NCI-H446 treated with DMSO at 0.1 percent for 48 hours (cell line): ENCODE measurements at places on chromosomes 11 and 22.

- DNase-seq: peak; percentile 40
These were observed 184.1 kb upstream of the SYT13 start for GRCh38 chr11:45470151-45470793.

DNA sequence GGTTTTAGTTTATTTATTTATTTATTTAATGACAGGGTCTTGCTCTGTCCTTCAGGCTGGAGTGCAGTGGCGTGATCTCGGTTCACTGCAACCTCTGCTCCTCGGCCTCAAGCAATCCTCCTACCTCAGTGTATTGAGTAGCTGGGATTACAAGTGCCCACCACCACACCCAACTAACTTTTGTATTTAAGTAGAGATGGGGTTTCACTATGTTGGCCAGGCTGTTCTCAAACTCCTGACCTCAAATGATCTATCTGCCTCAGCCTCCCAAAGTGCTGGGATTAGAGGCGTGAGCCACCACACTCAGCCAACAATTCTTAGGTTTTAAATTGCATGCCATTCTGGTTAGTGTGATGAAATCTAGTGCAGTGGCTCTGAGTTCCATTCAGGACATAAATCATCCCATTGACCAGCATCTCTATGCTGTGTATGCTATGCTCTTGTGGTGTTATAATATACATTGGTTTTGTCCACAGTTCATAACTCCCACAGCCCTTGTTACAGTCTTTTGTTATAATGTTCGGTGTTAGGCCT is 28.5 kb downstream of the ZNF280B start:
- DNase-seq: no peak

DNA sequence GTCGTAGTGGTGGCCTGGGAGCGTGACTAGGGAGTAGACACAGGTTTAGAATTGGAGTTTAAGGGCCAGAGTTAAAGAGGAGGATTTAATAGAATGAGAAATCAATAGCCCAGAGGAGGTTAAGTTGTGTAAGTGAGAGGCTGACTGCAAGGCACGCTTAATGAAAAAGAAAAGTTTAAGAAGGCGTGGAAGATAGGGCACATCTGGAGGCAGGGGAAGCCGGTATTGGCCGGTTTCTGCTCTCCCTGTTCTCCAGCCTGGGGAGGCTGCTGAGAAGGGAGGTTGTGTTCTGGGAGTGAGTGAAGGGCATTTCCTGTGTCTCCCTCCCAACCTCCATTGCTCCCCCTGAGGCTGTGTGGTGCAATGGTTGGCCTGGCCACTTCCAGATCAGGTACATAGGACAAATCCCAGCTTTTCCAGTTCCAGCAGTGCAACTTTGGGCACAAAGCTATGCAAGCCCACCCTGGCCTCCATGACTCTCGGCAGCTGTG is 6.3 kb downstream of the GRIK4 start:
- no peak for DNase-seq

- peak; percentile 32 for DNase-seq
These were observed 91.8 kb downstream of the FAM76B start for GRCh38 chr11:95697614-95698408.

DNA sequence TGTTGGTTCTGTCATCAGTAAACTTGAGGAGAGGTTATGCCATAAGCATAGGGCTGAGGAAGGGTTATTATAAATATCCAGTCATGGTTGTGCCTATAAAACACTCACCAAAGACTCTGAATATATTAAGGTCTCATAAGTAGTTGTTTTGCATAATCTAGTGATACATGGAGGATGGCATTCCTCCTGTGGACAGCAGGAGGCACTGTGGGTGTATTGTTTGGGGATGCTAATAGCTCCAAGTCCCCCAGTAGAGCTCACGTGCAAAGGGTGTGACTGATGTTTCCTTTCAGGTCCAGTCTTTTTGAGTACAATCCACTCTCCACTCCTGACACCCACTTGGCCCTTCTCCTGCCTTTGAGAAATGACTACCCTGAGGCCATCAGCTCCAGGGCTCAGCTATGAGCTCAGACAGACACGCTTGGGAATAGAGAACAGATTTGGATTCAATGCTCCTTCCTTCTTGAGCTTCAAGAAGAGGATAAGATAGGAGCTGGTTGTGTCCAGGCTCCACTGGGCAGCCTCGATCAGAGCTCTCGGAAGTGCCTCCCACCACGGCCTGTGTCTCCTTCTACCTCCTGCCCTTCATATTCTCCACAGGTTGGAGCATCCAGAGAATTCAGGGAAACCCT is 85.2 kb upstream of the IGLL5 start:
- no peak for DNase-seq

GRCh38 chr11:16093889-16094653 is 262.3 kb downstream of the SOX6 start:
- no peak for DNase-seq

DNA sequence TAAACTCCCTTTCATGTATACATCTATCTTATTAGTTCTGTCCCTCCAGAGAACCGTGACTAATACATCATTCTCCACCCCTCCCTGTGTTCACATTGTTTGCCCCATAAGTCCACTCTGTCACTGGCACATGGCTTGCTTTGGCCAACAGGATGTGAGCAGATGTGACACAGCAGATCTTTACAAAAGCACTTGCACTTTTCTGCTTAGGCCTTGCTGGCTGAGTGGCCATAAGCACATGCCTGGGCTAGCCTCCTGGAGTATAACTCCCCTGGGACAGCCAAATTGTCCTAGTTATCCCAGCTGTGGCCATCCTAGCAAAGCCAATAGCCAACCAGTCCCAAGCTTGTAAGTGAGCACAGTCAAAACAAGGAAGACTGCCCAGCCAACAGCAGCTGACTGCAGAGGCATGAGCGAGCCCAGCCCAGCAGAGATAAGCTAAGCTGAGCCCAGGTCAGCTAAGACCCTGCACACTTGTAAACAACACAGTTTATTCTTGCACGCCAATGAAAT is 9.7 kb upstream of the RCN1 start:
- DNase-seq: peak; percentile 76

GRCh38 chr11:46649180-46649738 is 31.9 kb downstream of the ATG13 start:
- no peak for DNase-seq

- DNase-seq: no peak
These were observed 32.1 kb upstream of the WNT7B start for GRCh38 chr22:46008836-46009596.

- no peak for DNase-seq
These were observed 375.1 kb downstream of the BUD13 start for GRCh38 chr11:116397602-116398084.

DNA sequence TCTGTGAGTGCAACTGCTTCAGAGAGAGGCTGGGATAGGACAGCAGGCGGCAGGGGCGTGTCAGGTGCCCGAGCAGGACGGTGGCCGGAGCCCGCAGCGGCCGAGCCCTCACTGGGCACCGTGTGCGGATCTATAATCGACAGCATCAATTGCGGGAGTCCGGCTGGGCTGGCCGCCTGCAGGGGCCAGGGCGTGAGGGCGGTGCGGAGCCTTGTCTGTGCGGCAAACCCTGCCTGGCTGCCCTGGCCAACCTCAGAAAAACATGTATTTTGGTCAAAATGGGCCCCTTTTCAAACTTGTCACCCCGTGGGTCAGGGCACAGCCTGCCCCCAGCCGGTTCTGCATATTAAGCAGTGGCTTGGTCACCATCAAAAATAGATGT is 91.3 kb upstream of the KCNQ1OT1 start:
- no peak for DNase-seq

GRCh38 chr11:10856689-10857458 is 979 bp downstream of the ZBED5 start:
- DNase-seq: no peak

DNA sequence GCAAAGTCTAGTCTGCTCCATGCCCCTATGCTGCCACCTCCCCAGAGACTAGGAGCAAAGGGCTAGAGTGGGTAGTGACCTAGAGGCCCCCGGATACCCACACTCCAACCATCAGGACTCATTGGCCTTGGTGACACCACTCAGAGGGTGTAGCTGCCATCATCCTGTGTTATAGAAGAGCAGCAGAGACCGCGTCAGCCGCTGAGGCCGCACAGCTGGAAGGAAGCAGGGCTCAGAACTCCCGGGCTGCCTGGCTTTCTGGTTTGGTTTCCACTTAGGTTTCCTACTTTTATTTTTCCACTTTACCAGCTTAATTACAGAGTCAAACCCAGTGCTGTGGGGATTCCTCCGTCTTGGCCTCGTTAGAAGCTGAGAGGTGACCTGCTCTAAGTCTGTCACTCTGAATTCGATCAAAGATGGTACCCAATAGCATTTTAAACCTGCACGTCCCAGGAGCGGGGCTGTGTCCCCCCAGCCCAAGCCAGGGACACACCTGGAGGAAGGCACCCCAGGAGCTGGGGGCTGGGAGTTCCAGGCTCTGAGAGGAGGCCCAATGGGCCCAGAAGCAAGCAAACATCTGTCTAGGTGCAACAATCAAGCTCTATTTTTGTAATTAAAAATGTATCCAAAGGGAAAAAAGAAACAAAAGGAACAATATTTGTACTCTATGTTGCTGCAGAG is 2.1 kb upstream of the CDKN1C start:
- no peak for DNase-seq

DNA sequence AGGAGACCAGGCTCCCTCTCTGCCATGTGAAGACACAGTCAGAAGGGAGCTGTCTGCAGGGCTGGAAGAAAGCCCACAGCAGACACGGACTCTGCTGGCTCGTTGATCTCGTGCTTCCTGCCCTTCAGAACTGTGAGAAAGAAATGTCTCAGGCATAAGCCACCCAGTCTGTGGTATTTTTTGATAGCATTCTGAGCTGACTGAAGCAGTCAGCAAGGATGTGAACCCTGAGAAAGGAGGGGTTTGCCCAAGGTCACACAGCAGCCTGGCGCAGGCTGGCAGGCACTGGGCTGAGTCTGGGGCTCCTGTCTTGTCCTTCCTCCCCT is 255.1 kb upstream of the B3GAT1 start:
- DNase-seq: no peak

DNA sequence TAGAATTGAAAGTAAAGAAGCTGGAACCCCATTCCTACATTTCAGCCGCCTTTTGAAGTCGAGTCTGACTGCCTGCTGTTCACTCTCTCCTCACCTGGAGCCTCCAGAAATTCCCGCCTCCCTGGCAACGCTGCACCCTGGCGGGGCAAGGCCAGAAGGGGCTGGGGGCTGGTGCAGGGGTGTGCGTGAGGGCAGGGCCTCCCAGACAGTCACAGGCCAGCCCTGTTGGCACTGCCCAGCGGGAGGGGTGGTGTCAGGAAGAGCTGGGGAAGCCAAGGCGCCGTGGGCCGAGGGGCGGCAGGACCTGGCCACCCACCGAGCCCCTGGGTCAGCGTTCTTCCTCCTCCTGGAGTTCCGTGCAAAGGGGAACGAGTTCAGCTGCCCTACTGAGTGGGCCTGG is 123.2 kb downstream of the KCNQ1OT1 start:
- no peak for DNase-seq

DNA sequence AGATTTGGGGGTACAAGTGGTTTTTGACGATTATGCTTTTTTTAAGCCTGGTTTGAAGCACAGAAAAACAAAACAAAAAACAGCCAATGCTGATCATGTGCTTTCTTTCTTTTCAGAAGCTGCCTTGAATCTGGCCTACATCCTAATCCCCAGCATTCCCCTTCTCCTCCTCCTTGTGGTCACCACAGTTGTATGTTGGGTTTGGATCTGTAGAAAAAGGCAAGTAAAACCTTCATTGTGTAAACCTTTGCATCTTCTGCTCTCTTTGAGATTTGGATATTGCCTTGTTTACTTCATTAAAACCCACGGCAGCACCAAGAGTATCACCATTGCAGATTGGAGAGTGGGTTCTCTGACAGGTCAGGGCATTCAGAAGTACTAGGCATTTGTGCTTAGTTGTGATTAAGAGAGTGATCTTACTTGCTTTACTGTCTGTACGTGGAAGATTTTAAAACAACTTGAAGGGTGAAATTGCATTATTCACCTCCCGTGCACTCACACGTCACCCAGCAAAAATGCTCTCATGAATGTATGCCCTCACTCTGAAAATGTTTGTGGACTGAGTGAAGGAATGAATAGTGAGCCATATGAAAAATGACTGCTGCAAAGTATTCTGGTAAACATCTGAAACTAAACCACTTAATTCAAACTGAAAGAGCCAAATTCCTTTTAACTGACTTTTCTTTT is 17.0 kb downstream of the LAYN start:
- DNase-seq: no peak

DNA sequence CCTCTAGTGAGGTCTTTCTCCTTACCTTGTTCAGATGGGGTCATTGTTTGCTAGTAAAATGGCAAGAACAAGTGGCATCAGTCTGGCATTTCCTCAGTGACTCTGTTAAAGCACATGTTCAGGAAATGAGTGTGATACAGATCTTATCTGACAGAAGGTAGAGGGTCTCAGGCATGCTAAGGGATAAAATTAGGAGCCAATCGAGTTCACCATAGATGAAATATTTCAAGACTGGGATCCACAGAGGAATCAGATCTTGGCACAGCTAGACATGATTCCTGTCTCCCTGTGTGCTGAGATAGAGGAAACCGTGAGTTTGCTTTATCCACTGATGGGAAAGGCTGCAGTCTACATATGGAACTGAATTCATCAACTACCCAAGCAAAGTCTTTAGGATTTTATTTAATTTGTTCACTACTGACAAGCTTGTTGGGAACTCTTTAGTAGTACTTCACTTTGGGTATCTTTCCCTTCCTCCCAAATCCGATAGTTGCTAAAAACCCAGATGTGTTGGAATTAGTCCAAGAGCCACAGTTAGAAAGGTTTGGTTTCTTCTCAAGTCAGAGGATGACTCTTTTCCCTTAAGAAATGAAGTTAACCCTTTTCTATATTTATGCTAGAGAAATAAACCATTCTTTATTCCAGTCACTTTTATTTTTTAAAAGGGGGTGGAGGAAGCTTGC is 18.4 kb downstream of the FAM118B start:
- DNase-seq: no peak

GRCh38 chr22:49448526-49448925 is 379.1 kb downstream of the BRD1 start:
- DNase-seq: no peak

GRCh38 chr11:46293641-46294103 is 16.2 kb downstream of the CREB3L1 start:
- no peak for DNase-seq

- no peak for DNase-seq
These were observed 3.0 kb upstream of the GTSE1 start for GRCh38 chr22:46293577-46294260.

DNA sequence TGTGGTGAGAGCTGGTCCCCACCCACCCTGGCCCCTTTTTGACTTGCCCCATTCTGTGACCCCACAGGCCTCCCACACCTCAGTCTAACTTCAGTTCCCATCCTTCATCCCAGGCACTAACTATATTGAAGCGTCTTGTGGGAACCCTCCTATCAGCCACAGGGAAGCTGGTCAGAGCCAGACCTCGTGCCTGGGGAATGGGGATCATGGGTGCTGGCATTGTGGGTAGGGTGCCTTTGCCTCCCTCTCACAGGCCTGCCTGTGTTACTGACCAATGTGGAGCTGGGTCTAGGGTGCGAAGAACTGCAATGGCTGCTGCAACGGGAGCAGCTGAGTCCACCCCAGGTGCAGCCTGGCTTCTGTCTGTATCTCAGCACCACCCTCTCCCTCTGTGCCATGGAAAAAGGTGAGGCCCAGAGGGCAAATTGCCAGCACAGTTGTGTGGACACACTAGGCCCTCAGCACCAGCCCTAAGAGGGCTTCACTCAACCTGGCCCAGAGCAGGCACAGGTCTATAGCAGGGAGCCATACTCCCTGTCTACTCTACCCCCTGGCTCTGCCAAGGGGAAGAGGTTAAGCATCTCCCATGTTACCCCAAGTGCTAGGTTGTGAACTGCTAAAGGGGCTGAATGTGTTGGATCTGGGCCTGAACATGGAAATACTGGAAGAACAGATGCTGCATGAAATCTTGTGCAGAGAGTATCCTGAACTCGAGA is 37.3 kb downstream of the RRP8 start:
- no peak for DNase-seq
